Heart left ventricle (tissue), 16 donors: ENCODE measurements at places on chromosomes 7 and 10. TPM values are rescaled to one million over a fixed set of nuclear protein-coding genes. Genes with fewer than 3 reads are reported as not detected.

- DNase-seq, result no peak
Observed at GRCh38 chr7:24881623-24882022, 98.4 kb downstream of the OSBPL3 start.

GRCh38 chr7:18177815-18178660 is 150.4 kb upstream of the PRPS1L1 start:
- no peak for DNase-seq

DNA sequence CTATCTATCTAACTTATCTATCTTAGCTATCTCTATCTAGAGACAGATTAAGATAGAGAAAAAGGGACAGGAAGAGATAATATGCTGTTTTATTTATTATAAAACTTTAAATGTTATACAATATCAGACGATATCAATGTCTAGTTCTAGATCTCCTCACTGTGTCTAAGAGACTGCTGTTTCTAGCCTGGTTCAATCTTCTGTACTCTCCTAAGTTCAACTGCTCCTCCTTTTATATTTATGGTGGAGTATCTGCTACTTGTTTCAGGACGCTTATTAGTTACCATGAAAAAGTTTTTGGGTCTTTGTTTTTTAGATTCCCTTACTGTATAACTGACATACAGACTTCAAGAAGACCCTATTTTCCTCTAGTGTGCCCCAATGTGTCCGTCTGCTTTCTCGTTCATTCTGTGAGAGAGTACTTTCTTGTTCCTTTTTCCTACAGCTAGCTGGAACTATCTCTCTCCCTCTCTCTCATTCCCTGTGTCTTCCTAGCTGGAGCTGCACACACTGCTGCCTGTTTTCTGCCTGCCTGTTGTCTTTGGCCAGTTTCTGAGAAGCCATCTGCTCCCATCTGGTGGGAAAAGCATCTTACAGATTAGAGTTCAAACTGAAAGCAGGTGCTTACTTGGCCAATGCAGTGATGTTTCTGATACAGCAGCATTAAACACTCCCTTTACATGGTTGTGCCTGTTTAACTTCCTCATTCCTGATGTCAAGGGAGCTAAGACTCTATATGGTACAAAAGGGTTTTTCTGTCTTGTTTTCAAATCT is 49.4 kb upstream of the ARL4A start:
- DNase-seq, result no peak

DNA sequence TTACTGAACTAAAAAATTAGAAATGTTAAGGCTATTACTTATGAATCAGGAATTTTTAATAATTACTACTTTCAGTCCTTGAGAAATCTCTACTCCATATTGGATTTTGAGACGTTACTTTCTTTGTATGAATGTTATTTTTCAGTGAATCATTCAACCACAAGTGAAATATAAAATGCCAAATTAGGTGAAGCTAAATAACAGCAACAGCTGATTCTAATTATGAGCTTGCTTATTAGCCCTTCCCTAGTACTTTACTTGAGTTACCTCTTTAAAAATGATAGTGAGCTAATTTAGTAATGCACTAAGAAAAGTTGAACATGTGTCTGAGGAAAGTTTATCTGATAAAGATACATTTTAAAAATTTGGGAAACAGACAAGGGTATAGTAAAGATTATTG is 51.4 kb downstream of the PCGF5 start:
- DNase-seq, result no peak

DNA sequence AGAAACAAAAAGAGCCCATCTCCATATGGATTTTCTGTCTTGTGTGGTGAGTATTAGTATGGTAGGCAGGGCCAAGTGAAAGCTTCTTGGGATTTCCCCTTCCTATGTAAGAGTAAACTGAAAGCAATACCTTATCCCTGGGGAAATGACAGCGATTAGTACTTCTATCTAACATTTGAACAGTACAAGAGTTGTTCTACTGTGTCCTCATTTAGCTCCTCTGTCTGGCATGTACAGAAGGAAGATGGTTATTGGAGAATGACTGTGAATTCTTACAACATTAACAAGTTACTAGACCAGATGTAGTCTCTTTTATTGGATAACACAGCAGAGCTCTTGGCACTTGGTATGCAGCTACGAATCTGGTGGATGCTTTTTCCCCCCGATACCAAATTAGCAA is 17.9 kb upstream of the TRIL start:
- no peak for DNase-seq

DNA sequence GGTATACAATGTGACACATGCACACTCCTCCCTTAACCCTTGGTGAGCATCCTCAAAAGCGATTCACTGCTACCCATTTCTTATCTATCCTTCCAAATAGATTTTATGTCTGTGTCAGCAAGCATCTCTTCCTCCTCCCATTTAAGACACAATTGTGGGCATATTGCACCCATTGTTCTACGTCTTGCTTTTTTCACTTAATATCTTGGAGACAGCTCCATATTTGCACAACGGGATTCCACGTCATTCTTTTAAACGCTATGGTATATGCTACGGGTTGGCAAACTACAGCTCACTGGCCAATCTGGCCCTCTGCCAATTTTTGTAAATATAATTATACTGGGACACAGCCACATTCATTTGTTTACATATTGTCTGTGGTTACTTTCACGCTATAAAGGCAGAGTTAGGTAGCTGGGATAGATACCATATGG is 88.6 kb downstream of the RNF216 start:
- DNase-seq, result no peak

GRCh38 chr7:18849130-18849529 is 268.3 kb downstream of the TWIST1 start:
- no peak for DNase-seq

- no peak for DNase-seq
Observed at GRCh38 chr7:107122486-107122911, 46.3 kb upstream of the HBP1 start.

DNA sequence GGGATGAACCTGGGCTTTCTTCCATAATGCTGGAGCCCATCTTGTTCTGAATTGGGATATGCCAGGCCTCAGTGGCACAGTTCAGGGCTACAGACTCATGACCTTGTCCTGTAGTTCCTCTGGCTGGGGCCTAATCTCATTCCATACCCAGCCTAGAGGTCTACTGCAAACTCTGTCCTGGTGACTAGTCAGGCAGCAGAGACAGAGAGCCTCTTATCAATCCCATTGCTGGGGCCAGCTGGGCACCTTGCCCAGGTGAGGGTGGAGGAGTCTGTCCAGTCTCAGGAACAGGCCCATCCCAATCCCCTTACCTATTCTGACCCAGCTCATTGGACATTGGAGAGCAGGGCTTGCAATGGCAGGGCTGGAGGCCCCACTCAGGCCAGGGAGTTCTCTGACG is 28.0 kb upstream of the COMTD1 start:
- DNase-seq, result no peak

- no peak for DNase-seq
Observed at GRCh38 chr10:123796736-123797135, 94.9 kb downstream of the CPXM2 start.

CRYGN gene
- total RNA-seq, result not detected

LLCFC1 gene
- not detected for total RNA-seq

SPACDR gene
- not detected for total RNA-seq
